Caco-2 (cell line): ENCODE measurements at places on chromosomes 6 and 20. TPM values are rescaled to one million over a fixed set of nuclear protein-coding genes. Genes with fewer than 3 reads are reported as not detected.

Gene SDCBP2
- total RNA-seq: 1.4 and 2.0 TPM in 2 replicates

Gene HLA-DOB
- total RNA-seq: 0.61 and 0.65 TPM in 2 replicates

- H3K27me3 ChIP-seq: no peaks in the 10 kb centered on the region
- no peak overlapping the region for H3K27ac ChIP-seq
- H3K4me3 ChIP-seq: no peak overlapping the region
- DNase-seq: no peak
Observed at GRCh38 chr6:34352305-34352937, 40.0 kb downstream of the NUDT3 start.

- no peaks in the 10 kb centered on the region for H3K4me1 ChIP-seq
- DNase-seq: peak; percentile 47
- no peak overlapping the region for H3K27ac ChIP-seq
- no peaks in the 10 kb centered on the region for H3K36me3 ChIP-seq
- H3K4me3 ChIP-seq: no peak overlapping the region
Observed at GRCh38 chr6:88983532-88983931, 20.1 kb upstream of the RNGTT start.

Gene SEMG1
- not detected in 2 replicates for total RNA-seq

- H3K36me3 ChIP-seq: 0 out of 2 replicates have a peak, but pooled peaks cover 1% of the 10 kb centered on the region
- peaks cover 10% of the 10 kb centered on the region for H3K4me1 ChIP-seq
- no peak overlapping the region for H3K4me3 ChIP-seq
- no peak overlapping the region for H3K27ac ChIP-seq
- no peaks in the 10 kb centered on the region for H3K27me3 ChIP-seq
- no peak for DNase-seq
Observed at GRCh38 chr6:7900621-7901020, 10.0 kb downstream of the TXNDC5 start.
